Activated CD4-positive, alpha-beta T cell treated with anti-CD3 and anti-CD28 coated beads, Interleukin-2, amount 10 ng/mL, durations not matched to agents 24 days and 14 days (primary cell): ENCODE measurements at places on chromosomes 12 and 14.
A peak's percentile ranks its signal among the peaks of the same experiment; 100 is the strongest.

GRCh38 chr14:74907744-74908143 lies 15.3 kb downstream of the RPS6KL1 start:
- DNase-seq, result no peak

- no peak for DNase-seq
These were observed 948.4 kb upstream of the ATXN7L3B start for GRCh38 chr12:73589220-73589619.

- DNase-seq, result peak; percentile 36
These were observed 11.9 kb upstream of the KLRB1 start for GRCh38 chr12:9619411-9620179.

DNA sequence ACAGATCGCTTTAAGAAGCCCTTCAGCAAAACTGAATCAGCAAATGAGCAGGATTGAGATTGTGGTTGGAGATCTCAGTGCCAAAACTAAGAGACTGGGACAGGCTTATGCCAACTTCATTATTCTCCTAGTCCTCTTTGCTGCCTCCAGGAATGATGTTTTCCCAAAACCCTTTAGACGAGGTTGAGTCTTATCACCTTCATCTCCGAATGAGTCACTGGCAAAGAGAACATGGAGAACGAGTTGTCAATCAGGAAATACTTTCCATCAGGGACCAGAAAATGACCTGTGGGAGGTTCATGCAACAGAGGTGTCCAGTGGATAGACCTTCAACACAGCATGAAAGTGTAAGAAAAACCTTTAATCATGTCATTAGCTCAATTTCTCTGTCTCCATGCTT lies 461.5 kb downstream of the RMST start:
- DNase-seq, result no peak

- DNase-seq, result peak; percentile 93
These were observed at the start of gene VTI1B for GRCh38 chr14:67674480-67675218. Gene VTI1B, minus strand, starts transcription at chr14:67674632. Its CDS starts 143 bp downstream, at chr14:67674489.

DNA sequence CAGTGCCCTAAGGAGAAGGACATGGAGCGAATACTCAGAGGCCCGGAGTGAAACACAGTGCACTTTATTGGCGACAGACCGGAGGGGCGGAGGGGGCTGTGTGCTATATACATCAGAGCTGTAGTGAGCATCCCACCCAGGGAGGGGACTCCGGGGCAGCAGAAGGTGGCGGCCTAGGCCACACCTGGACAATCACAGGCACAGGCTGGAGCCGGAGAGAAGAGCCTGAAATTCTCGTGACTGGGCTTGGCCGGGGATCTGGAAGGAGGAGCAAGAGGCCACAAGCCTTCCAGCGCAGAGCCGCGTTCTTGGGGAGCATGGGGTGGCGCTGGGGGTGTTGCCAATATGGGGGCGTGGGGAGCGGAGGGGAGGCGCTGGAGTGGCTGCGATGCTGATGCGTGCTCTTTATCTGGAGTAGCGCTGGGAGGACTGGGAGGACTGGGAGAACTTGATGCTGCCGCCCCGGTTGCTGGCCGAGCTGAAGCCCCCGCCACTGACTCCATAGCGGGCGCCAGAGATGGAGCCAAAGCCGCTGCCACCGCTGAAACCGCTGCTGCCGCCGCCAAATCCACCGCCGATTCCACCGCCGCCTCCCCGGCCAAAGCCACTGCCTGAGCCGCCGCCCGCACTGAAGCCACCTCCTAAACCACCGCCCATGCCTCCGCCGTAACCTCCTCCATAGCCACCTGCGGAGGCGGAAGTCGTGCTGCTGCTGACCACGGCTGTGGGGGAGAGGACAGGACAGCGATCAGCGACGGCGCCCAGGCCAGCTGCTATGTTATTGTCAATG lies 6.1 kb downstream of the KRT3 start:
- no peak for DNase-seq

GRCh38 chr14:73744874-73745529 lies 30.8 kb upstream of the PNMA1 start:
- DNase-seq, result peak; percentile 65

DNA sequence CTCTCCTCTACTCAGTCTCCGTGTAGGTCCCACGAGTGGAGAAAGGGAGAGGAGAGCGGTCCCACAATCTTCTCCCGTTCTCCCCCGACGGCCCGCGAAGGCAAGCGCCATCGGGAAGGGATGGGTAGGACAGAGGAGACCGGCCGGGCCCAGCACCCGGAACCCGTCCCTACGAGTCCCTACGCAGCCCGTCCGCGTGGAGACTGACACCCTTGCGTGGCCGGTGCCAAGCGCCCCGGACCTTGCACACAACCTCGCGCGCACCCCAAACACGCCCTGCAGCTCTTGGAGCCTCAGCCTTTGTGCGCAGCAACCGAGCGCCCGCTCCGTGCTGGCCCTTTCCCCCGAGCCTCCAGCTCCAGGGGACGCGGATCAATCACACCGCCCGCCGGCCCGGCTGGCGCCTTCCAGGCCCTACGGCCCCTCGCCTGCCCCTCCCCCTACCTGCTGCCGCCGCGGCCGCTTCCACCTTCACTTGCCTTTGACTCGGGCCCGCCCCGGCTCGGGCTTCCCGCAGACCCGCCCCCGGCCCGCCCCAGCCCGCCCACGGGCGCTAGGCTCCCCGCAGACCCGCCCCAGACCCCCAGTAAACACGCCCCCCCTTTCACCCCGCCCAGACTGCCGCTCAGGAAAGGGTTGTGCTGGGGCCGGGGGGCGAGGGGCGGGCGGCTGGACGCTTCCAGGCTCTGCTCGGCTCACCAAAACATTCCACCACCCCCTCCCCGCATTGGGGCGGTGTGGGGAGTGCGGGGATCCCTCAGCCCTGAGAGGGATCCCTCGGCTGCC lies at the start of gene NDRG2:
Gene NDRG2, minus strand, starts transcription at position 477 of the 786 bp plus-strand sequence. CDS start 1,746 bp downstream, outside the sequence.
- DNase-seq, result peak; percentile 90

- DNase-seq, result no peak
These were observed 473.1 kb downstream of the EGLN3 start for GRCh38 chr14:33477797-33478196.

- no peak for DNase-seq
These were observed 32.6 kb upstream of the PZP start for GRCh38 chr12:9240776-9241175.

DNA sequence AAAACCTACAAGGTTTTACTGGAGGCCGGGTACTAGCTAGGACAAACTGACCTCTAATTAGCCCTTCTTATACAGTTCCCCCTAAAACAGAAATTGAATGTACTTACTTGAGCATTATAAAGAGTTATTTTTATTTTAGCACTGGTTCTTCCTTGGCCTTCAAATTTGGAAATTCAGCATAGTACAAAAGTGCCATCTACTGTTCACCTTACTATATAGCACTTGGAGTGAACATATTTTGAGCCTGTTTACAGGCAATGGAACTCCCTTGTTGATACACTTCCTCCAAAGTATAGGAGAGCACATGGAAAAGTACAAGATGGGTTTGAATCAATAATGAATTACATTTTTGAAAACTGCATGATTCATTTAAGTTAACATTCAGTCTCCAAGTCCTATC lies 3.9 kb upstream of the POC1B start:
- peak; percentile 74 for DNase-seq

DNA sequence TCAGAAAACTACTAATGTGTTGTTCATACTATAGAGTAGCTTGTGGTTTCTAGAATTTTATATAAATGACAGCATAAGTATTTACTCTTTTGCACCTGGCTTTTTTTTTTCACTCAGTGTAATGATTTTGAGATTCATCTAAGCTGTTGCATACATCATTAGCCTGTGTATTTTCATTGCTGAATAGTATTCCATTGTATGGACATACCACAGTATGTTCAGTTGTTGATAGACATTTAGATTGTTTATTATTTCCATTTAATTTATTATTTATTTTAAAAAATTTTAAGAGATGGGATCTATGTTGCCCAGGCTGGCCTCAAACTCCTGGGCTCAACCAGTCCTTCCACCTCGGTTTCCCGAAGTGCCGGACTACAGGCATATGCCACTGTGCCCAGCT lies 80.0 kb downstream of the IFT43 start:
- no peak for DNase-seq

DNA sequence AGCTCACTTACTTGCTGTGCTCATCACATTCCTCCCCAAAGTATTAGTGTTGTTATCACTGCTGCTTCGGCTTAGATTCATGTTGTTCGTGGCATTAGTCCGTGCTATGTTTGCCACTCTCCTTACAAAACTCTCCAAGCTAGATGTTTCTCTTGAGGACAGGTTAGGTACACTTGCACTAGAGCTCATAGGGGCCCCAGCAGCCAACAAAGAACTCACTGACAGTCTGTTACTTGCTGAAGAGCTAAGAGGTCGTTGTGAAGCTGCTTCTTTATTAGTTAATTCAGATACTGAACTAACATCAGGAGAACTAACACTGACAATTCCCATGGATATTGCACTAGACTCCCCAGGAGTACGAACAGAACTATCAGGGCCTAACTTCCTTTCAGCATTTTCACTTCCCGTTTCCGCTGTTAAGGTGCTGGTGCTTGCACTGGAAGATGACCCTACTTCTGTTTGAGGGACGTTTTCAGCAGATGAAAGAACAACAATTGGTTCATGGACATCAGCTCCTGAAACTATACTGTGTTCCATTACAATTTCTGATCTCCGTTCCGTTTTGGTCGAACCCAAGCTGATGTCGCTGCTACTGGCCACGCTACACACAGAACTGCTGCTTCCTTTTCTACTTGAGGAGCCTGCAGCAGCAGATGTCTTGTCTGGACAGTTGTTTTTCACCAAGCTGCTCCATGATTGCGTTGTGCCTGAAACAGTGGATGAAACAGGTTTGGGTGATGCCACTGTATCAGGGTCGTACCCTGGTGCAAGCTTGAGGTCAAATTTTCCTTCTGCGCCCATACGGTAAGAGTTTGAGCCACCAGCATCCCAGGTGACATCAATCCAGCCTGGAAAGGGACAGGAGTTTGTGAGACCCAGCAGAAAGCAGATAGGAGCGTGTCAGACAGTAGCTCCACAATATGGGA lies 78.7 kb downstream of the HECTD1 start:
- DNase-seq, result no peak

GRCh38 chr14:102629011-102629444 lies 36.6 kb downstream of the RCOR1 start:
- DNase-seq, result no peak

- DNase-seq, result no peak
These were observed 76.6 kb downstream of the SSPN start for GRCh38 chr12:26271889-26272492.

- no peak for DNase-seq
These were observed 780 bp downstream of the SERPINA4 start for GRCh38 chr14:94562022-94562421.

DNA sequence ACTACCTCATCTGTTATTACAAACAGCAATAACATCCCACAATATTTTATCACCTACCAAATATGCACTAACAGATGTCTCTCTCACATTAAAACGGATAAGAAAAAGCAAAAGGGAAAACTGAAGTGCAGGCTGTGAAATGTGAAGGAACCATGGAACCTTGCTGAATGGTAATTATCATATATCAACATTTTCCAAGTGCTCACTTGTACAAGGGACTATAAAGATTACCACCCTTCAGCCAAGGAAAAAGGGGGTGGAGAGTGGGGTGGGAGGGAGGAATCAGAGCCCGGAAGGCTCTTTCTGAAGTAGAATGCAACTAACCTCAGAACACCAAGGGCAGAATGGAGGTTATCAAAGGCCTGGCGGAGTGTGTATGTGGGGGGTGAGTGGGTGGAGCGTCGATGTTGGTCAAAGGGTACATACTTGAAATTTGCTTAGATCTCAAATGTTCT lies 1.2 kb downstream of the SNX6 start:
- peak; percentile 79 for DNase-seq

DNA sequence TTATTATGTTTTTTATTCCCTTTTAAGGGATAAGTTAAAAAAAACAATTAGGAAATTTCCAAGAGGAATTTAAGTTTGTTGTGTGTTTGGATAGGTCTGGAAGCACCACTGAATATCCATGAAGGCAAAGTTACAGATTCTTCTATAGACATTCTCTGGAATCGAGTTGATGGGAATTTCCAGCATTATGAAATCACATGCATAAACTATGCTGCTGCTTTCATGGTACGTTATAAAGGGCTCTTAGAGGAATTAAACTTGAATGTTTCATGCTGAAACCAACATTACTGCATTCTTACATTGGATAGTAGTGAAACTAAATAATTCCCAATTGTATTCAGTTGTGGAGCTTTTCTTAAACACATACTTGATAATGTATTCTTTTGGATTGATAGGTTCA lies 21.5 kb upstream of the PTPRQ start:
- DNase-seq, result no peak

GRCh38 chr12:105334582-105334981 lies 4.1 kb downstream of the C12orf75 start:
- no peak for DNase-seq

GRCh38 chr14:50395448-50395847 lies 1.2 kb downstream of the CDKL1 start:
- DNase-seq, result no peak

- DNase-seq, result peak; percentile 6
These were observed 18.6 kb downstream of the APOBEC1 start for GRCh38 chr12:7647071-7647470.

GRCh38 chr12:16530268-16530850 lies 75.6 kb downstream of the LMO3 start:
- no peak for DNase-seq

DNA sequence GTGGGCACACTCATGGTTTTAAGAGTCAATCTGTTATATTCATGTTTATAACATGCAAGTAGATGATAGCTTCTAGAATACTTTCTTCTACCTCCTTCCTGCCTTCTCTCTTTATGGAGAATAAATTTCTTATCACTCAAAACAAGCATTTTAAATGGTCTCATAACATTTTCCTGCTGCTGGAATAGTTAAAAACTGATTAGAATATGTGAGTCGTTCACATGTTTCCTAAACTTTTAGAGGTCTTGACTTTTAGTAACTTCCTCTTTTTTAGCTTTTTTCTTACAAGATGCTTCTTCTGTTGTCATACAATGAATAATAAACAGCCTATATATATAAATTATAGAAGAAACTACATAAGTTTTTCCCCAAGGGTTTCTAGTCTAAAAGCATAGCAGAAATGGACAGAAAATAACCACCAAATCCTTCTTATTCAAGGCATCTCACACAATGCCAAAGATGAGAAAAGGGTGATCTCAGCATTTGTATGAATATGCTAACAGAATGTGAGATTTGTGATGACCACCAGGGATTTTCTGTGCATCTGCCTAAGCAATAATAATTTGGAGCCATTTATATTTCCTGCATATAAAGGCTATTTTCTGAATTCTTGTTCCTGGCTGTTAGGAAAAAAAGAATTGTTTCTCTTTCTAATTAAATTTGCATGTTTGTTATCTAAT lies 127.8 kb downstream of the DAAM1 start:
- DNase-seq, result no peak

DNA sequence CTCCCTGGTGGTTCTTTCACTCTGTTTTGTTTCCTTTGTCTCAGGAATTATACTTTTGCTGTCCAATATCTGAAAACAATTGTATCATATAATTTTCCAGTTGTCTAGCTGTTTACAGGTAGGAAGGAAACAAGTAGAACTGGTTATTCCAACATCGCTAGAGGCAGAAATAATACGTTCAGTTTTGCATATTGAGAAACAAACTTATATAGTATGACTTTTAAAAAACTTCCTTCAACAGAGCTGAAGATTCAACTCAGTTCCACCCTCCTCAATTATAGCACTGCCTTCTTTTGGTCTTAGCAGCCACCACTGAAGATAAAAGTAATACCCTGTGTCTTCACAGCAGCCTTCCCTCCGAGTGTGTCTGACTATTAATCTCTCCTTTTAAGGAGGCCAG lies 214.3 kb downstream of the EFCAB11 start:
- DNase-seq, result no peak
